ENCODE measurements at places on chromosomes 2 and 18.

DNA sequence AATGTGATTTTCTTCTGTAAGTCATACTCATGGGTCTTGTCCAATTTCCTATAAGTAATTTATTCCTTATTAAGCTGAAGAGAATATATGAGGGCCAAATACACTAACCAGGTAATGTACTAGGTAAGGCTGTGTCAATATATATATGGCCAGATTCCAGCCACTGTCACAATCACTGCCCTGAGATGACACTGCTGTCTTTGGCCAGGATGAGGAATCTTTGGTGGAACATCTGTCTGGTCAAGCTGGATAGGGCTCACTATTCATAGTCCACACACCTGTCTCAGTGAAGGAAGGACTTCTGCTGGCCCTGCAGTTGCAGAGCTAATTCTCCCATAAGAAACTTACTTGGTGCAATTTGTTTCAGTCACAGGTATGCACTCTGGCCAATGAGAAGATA lies 11.3 kb downstream of the MSTN start:
- DNase-seq, result no peak

DNA sequence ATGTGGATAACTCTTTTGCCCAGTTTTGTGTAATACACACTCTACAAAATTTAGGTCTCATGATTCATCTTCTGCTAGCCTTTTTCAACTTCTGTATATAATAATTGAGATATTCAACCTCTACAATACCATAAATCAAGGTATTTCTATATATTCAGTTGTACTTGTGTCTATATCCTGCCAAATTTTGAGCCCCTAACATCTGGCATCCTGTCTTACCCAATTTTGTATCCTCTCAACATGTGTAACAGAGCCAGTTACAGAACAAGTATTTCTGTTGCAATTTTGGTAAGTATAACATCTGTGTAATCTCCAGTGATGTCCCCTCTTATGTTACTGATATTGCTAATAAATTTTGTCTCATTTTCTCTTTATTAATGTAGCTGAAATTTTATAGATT lies 145.8 kb downstream of the TRIB2 start:
- no peak for DNase-seq

DNA sequence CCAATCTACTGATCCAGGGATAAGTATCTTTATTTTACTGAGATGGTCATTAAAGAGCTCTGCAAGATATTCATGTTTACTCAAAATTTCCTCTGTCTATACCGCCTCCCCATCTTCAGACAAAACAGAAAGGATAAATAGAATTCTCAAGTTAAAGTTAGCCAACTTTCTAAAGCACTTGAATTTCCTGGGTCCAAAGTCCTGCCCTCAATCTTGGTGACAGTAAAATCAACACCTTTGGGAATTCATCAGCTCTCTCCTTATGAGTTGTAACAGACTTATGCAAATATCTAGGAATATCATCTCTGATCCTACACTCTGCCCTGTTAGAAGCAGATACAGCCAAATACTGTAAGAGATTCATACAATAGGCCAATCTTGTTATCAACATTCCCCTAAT lies 122.5 kb upstream of the HAAO start:
- no peak for DNase-seq

DNA sequence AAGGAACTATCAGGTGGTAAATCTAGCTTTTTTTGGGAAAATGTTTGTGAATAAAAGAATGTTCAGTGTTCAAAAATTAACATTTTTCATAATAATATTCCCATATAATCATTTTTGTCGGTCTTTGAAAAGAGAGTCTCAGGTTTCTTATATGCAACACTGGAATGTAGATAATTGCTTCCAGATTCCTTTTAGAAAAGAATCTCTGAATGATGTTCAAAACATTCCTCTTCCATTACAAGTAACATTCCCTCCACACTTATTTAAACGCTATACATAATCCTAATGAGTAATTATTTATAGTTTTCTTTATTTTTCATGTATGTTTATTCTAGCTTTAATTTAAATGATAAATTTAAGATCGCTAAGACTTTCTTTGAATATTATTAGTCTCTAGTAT lies 7.0 kb downstream of the ZSWIM2 start:
- DNase-seq, result no peak

- DNase-seq, result no peak
Observed at GRCh38 chr2:201414099-201415023, 36.9 kb downstream of the TRAK2 start.

DNA sequence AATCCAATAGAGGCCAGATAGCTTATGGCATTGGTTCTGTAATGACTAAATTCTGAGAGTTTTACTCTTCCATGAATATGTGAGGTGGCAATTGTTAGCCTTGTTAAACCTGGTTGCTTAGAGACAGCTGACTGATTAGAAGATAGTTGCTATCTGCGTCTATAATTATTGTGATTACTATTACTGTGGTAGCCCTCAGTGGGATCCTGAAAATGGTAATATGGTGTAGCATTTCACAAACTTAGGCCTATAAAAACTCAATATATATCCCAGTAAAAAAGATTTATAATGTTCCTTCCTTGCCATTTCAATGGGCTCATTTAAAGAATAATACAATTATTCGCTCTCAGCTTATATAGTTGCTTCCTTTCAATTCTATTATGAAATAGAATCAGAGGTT lies 405.8 kb upstream of the CDH2 start:
- DNase-seq, result no peak

- no peak for DNase-seq
Observed at GRCh38 chr2:199751492-199752120, 99.4 kb downstream of the FTCDNL1 start.

DNA sequence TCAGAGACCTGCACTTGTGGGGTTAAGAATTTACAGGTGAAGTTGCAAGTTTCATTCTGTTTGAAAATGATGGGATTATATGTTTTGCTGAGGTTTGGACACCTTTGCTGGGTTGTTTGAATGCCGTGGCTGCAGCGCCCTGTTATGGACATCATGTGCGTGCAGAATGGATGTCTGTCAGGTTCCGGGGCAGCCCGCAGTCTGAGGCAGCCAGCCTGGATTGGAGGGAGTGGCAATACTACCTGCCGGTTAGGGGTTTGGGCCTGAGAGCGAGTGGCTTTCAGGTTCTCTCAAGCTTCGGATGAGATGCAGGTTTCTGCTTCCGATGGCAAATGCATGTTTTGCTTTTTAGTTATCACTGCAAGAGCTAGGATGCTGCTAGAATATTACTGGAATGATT lies 1.1 kb downstream of the CASP8 start:
- no peak for DNase-seq

DNA sequence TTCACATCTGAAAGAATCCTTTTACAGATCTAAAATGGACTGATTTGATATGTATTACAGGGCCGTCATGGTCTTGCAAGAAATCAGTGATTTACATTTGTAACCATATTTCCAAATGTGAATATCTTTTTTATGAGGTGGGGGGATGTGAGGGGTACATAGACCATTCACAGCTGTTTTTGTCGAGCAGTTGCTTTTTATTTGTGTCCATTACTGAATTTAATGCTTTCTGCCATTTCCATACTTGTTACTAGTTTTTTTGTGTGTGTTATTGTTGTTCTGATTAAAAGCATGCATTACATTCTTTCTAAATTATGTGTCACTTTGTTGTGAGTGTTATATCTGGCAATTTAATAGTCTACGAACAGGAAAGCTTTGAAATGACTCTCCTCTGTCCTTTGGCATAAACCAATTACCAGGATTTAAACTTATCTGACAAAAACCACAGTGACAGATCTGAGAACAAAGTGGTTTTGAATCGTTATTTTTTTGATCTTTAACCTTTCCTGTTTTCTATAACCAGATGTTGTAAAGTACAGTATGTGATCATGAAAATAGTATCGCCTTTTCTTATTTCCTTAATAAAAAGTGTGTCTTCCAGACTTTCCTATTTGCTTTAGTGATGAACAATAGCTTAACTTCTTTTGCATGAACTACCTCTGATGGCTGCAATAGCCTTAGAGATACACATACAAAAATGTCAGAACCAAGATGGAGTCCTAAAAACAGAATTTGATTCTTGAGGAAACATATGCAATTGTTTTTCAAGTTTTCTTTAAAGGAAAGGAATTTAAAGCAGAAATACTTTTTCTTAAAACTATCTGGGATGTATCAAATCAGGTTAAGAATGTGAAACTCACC lies 354.2 kb upstream of the ACVR2A start:
- no peak for DNase-seq

GRCh38 chr2:231191896-231192872 lies 6.2 kb upstream of the ARMC9 start:
- DNase-seq, result no peak

- no peak for DNase-seq
Observed at GRCh38 chr2:184452907-184453306, 145.4 kb upstream of the ZNF804A start.

DNA sequence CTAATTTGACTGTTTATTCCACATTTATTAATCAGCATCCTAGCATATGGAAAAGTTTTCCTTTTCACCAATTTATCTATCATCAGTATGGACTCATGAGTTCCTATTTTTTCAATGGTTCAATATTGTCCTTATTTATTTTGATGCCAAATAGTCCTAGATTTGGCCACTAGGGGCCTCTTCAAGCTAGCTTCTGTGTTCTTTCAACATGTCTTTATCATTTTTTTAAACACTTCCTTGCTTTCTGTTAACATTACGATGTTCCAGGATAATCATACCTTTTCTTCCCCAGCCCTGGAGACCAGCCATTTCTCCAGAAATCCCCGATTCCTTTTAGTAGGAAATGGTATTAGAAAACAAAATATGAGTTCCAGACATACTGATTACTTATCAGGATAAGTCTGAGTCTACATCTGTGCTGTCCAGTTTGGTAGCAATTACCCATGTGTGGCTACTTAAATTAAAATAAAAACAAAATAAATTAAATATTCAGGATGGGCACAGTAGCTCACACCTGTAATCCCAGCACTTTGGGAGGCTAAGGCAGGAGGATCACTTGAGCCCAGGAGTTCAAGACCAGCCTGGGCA lies 70.6 kb downstream of the RPE start:
- no peak for DNase-seq

- no peak for DNase-seq
Observed at GRCh38 chr18:56743115-56743514, 92.0 kb downstream of the WDR7 start.

DNA sequence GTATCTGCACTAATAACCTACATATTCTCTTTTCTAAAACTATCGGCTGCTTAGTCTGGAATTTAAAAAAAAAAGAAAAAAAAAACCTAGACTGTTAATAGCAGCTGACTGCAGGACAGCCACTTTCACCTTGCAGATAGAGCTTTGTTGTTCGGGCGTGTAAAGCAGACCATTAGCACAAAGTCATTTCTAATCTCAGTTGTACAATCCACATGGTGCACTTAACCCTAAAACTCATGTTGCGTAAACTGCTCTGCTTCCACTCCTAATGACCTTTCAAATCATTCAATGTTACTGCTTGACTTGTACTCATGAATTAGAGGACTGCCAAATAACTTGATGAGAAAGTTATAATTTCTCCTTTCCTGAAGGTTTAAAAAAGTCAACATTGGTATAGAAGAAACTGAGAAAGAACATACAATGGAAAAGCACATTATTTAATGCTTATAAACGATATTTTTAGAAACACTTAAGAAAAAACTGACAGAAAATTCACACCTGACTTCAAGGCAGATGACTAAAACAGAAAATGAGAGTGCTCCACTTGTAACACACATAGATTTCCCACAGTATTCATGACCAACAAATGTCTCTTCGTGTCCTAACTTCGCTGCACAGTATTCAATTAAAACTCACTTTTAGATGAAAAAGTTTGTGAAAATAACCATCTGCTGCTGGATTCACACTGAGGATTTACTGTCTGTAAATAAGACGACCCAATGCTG lies 2.6 kb downstream of the CDH2 start:
- no peak for DNase-seq

DNA sequence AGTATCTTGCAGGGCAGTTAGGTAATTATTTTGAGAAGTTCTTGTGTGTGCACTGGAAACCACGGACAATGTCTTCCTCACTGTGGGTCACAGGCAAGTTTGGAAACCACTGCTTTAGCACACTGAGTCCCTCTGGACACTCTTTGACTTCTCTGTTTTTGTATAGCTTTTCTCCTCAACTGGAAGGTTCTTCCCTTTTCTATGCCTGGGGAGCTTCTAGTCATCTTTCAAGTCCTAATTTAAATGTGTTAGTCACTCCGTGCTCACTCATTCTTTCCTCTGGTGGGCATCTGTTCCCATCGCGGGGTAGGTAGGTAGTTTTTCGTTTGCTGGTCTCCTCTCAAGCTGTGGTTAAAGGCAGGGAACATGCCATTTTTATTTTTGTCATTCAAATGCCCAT lies 32.1 kb downstream of the E2F6 start:
- no peak for DNase-seq

- DNase-seq, result no peak
Observed at GRCh38 chr2:54899576-54900200, 150.6 kb downstream of the RTN4 start.

- no peak for DNase-seq
Observed at GRCh38 chr2:170514140-170514539, 201.0 kb upstream of the SP5 start.

DNA sequence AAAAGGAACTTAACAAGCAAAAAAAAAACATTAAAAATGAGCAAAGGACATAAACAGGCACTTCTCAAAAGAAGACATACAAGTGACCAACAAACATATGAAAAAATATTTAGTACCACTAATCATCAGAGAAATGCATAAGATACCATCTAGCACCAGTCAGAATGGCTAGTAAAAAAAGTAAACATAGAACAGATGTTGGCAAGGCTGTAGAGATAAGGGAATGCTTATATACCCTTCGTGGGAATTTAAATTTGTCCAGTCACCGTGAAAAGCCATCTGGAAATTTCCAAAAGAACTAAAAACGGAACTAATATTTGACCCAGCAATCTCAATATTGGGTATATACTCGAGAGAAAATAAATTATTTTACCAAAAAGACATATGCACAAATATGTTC lies 1751.3 kb upstream of the LRRTM1 start:
- no peak for DNase-seq

Measured in stimulated activated CD8-positive, alpha-beta memory T cell treated with anti-CD3 and anti-CD28 coated beads, Interleukin-4, amount 100 ng/mL, for 1 hour (primary cell).